ENCODE measurements at places on chromosomes 6 and 20.
A peak's percentile ranks its signal among the peaks of the same experiment; 100 is the strongest.

DNA sequence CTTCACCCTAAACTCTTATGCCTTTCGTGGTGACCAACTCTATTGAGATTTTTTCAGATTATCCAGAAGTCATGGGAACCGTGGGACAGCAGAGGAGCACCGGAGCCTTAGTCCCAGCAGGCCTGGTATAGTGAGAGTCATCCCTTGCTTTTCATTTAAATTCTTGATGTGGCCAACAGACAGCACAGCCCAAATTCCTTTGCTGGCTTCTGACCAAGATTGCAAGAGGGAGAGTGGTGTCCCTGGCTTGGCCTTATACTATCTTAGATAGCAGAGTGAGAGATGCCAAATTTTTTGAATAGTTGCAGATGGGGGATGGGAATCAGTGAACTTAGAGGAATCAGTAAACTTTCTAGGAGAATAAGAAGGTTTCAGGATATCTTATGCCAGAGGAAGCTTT, 7.8 kb downstream of the STX11 start:
- DNase-seq = no peak

GRCh38 chr20:43969501-43970182, 55.0 kb downstream of the TOX2 start:
- DNase-seq = no peak

DNA sequence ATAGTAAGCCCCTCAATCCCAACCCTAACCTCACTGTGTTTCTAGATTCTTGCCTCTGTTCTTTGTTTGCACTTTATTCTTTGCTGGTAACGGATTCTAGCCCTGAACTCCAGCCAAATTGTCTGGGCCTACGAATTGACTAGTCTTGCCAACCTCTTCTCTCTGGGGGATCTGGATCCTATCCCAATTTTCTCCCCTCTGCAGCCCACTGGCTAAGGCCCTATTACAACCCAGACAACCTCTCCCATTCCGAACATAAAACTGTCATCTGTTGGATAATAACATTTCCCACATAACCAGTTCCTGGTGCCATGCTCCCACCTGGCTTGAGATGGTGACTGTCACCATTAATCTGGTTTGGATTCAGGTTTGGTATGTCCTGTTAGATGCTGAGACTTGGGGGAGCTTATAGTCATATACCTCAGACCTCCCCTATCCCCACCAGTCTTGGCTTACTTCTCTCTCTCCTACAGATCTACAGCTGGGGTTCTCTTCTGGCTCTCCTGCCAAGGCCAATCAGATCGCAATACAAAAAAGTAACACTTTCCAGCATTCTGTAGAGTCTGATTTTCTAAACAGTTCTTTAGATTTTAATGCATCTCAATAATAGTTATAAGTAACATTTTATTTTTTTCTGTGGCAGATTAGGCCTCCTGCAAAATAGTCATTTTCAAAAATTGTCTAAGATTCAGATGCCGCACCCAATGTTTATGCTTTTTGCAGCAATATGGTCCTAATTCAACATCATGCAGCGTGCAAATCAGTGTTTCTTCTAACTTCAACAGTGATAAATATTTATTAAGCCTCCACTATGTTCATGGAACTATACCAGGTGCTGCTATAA, 29.8 kb upstream of the AHI1 start:
- no peak for DNase-seq

DNA sequence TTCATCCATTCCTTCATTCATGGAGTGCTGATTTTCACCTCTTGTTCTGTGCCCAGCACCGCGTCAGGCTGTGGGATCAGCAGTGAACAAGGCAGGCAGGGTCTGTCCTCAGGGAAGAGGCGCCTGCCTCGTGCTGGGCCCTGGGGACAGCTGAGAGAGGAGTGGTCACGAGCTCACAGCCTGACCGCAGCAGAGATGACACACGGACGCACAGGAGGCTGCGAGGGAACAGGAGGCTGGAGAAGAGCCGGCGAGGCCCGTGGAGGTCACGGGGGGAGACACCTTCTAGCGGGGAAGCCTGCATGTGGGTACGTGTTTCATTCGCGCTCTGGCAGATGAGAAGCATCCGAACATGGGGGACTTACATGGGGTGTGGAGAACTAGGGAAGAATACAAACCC, 27.5 kb downstream of the PXDC1 start:
- no peak for DNase-seq

DNA sequence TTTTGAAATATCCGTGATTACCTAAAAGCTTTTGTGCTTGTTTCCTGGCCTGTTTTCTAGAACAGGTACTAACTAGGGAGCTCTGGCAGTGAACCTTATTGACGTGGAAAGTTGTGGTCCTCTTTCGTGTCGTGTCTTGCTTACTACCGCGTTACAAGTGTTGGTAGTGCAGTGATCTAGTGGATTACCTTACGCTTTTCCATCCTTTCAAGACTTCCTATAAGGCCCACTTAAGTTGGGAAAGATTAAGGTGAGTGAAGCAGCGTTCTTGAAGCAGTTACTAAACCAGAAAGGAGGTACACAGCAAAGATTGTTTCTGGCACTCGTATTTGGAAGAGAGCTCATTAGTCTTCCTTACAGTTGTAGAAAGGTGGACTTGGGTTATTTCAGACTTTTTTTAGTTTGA, 1.9 kb downstream of the PNRC1 start:
- no peak for DNase-seq

DNA sequence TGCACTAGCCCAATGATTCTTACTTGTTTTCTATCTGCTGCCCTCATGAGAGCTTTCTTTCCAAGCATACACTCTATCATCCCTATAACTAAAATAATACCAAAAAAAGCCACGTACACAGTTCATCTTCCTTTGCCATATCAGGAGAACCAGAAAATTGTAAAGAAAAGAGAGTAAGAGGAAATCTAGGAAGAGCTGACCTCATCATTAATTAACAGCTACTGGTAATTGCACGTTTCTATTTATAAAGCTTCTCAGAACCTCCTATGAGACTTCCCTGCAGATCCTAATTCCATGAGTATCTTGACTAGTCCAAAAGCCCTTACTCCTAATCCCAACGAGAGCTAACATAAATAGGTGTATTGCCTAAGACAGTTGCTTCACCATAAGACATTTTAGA, 191.5 kb upstream of the RNF217 start:
- no peak for DNase-seq

DNA sequence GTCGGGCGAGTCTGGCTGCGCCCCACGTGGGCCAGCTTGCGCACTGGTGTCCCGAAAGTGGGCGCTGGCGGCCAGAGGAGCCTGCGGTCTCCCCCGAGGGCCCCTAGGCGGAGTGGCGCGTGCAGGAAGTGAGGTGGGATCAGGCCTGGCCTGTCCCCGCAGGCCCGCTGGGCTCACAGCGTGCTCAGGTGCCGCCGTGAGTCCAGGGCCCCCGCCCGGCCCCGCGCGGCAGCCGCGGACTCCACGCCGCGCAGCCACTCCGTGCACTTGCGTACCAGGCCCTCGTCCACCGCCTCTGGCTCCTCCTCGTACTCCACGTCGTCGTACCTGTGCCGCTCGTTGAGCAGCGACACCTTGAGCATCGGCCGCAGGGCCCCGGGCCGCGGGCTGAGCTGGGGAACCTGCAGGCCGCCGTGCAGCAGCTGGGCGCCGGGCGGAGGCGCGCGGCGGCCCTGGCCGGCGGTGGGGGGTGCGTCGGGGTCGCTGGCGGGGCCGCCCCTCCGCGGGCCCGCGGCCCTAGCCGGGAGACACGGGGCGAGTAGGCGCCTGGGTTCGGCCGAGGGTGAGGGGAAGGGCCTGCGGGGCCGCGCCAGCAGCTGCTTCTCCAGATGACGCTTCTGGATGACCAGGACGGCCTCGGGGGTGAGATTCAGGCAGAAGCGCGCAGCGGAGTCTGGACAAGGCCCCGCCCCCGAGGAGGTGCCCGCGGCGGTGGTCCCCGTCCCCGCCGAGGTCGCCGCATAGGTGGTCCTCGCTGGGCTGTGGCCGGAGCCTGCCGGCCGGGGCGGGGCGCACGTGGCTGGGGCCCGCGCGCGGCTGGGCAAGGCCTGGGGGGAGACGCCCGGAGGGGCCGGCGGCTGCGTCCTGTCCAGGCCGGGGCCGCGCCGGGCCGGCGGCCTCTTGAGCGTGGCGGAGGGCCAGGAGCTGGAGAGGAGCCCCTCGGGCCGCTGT, 835 bp downstream of the PRR18 start:
- peak; percentile 47 for DNase-seq

GRCh38 chr20:17952692-17953684, 15.6 kb downstream of the SNX5 start:
- DNase-seq = no peak

- no peak for DNase-seq
Measured at GRCh38 chr6:165223736-165224135, 85.7 kb downstream of the C6orf118 start.

DNA sequence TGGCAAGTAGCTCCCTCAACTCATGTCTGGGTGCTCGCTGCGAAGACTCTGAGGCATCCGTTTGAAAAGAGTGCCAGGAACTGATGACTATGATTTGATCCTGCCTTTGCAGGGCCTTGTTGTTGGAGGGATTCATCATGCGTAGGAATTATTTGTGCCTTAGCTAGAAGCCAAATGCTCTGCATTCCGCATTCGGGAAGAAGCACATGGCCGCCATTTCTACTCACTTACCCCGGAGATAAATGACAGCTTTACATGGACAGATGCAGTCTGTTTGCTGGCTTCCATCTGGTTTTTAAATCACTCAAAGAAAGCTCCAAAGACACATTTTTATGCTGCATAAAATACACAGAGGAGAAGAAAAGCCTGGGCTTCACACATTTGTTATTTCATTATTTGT, 363.3 kb upstream of the CDH4 start:
- DNase-seq = no peak

- no peak for DNase-seq
Measured at GRCh38 chr6:90078513-90079289, 184.4 kb downstream of the GJA10 start.

- no peak for DNase-seq
Measured at GRCh38 chr20:35326021-35326739, 34.0 kb upstream of the FAM83C start.

DNA sequence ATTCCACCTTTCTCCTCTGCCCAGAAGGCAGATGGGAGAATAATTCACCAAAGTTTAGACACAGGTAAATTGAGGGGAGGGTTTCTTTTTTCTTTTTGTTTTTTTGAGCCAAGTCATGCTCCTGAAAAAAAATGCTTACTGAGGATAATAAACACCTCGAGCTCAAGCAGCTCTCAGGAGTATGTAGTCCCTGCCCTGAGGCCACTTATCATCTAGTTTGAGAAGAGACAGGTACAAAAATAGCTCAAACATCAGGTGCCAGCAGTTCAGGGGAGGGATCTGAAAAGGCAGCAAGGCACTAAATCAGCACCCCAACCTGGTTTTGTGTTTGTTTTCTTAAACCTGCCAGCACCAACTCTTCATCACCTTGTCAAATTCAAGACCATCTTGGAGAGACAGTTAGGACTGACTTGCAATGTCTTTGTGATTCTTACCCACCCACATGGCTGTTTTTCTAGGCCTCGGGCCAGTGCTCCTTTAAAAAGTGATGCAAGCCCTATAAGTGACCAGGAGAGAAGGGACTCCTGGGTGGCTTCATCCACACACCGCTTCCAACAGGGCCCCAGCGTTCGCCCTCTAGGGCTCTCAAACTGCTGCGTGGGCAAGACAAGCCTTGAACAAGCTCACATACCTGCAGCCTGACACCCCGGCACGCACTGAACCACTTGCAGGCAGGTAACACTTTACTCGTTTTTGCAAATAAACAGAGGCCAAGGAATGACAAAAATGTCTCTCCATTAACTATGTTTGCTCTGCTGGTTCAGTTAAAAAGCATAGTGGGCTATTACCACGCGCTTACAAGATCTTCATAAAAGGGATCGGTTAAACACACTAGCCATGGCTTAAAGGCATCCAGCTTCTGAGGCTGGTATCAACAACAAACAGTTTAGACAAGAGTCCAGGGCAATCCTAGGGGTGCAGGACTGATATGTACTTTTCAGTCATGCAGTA, 13.9 kb downstream of the JAG1 start:
- DNase-seq = no peak

DNA sequence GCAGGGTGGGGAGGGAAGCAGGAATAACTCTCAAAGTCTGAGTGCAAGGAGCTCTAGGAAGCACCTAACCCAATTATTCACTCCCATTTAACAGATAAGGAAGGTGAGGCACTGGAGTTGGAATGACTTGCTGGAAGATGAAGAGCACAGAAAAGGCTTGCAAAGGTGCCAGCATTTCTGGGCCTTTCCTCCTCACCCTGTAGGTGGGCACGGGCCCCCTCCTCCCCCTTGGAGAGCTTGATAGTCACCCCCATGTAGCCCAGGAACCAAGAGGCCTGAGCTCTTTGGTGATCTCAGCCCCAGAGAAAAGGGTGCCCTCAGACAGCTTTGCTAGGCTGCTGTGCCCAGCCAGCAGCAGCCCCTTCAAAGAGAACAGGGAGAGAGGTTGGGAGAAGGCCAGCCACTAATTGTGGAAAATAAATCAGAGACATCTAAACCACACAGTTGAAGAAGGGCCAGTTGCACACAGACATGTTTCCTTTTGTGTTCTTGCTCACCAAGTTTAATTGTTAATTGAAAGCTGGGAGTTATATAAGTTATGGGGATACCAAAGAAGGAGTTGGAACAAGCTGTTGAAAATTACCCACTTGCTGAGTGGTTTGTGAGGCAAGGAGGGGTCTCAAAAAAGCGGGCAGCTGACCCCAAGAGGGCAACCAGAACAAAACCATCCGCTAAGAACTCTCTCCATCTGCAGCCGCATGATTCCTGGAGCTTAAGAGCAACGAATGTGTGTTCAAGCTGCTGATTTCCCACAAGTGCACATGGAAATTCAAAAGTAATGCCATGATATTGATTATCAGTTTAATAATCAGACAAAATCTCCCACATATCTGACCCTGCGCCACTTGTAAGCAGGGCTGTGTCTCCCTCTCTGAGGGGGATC, 77.0 kb downstream of the MRPL14 start:
- DNase-seq = no peak

DNA sequence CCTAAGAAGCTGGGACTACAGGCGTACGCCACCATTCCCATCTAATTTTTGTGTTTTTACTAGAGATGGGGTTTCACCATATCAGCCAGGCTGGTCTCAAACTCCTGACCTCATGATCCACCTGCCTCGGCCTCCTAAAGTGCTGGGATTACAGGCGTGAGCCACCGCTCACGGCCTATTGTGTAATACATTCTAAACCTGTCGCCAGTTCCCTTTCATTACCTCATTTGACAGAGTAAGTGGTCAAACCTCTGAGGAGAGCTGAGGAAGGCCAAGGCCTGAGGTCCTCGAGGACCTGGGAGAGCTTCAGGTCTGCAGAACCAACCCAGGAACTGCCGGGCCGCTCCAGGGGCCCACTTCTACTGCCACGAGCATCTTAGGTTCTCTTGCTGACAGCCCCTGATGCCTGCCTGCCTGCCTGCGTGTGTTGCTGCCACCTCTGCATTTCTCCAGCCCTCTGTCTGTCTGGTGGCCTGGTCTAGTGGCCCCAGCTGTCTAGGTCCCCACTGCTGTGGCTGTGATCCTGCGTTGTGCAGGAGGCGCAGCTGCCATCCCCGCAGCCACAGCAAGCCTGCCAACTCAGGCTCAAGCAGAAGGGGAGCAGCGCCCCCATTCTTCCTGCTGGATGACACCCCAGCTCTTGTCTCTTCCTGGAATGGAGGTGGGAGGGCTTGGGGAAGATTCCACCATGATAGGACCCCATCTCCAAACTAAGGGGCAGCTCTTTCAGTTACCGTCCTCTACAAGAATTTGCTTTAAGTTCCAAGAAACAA, 45.3 kb downstream of the PRR18 start:
- DNase-seq = no peak

GRCh38 chr20:19907326-19908056, 109.7 kb upstream of the NAA20 start:
- no peak for DNase-seq

Data from neuronal stem cell (in vitro differentiated cells).